ENCODE measurements at places on chromosomes 12 and 14.
A peak's percentile ranks its signal among the peaks of the same experiment; 100 is the strongest.

DNA sequence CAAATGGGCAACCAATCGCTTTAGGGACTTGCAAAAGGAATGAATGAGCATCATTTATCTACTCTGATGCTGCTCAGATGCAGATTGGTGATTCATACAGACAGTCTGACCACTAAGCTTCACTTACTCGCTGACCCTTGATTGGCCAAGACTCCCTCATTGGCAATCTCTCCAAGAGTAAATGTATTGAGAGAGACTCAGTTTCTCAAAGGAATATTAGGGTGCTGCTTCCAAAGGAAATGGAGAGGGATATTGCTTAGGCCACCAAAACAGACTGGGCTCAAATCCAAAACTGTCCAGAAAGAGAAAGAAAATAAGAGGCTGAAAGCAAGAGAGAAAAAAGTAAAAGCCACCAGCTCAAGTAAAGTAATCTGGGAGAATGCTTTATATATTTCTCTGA is 785.2 kb downstream of the GALC start:
- DNase-seq: no peak

DNA sequence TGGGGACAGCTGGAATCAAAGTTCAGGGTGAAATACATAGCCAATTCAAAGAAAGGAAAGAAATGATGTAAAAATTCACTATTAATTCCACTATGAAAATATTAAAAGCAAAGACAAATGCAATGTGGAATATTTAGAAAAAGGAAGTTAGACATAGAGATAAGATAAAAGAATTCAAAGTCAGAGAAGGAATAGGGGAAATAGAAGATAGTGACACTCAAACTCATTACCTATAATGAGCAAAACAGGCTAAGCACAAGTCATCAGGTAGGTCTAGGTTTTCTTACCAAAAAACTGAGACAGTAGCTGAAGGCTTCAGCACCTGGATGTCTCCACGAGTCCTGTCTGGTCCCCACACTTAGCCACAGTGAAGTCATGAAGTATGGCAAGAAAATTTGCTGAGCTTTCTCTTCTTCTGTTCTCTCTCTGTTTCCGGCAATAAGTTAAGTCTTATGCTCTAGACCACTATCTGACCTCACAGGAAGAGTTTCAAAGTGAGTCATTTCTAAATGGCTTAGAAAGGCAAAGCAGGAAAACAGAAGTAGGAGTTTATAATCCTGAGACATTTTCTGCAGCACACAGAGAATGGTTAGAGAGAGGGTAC is at the start of gene C3AR1:
Gene C3AR1, minus strand, starts transcription at position 369 of the 604 bp plus-strand sequence. CDS start 6,174 bp downstream, outside the sequence.
- DNase-seq: no peak

GRCh38 chr14:51562816-51563215 is 88.9 kb upstream of the FRMD6 start:
- peak; percentile 33 for DNase-seq

- peak; percentile 29 for DNase-seq
Observed at GRCh38 chr12:80195074-80195726, 95.9 kb downstream of the OTOGL start.

- DNase-seq: no peak
Observed at GRCh38 chr12:74235342-74235741, 302.3 kb upstream of the ATXN7L3B start.

DNA sequence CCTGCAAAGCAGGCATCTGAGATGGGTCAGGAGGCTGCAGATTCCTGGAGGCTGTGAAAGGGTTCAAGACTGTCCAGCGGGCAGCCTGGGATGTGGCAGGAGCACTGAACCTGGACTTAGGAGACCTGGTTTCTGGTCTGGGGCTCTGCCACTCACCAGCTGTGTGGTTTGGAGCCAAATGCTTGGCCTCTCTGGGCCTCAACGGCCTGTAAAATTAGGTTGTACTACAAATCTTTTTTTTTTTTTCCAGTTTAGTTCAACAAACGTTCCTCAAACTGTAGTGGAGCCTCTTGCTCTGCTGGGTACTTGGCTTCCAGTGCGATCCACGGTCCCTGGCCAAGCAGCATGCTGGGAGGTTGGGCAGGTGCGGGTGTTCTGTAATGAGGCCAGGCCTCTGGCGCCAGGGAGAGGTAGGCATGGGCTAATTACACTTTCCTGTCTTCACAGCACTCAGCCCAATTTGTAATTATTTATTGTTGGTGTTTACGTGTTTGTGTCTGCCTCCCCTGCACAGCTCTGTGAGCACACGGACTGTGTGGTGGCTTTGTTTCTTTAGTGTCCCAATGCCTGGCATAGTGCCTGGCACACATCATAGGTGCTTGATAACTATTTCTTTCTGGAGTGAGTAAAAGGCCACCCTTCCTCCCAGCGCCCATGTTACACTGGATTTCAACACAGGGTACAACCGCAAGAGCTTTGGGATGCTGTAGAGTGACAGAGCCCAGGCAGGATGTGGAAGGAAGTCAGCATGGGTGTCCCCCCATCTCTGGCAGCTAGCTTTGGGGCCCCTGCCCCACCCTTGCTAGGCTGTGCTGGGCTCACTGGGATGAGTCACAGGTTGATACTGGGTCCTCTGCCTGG is 5.8 kb upstream of the KRT80 start:
- no peak for DNase-seq

DNA sequence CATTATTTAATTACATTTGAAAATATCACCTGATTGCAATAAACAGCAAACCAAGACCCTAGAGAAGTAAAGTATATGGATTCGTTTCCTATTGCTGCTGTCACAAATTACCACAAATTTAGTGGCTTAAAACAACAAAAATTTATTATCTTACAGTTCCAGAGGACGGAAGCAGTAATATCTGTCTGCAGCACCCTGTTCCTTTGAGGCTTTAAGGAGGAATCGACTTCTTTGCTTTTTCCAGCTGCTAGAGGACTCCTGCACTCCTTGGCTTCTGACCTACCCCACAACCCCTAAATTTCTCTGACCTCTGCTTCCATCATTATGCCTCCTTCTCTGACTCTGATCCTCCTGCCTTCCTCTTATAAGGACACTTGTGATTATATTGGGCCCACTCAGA is 23.8 kb upstream of the PPM1A start:
- no peak for DNase-seq

DNA sequence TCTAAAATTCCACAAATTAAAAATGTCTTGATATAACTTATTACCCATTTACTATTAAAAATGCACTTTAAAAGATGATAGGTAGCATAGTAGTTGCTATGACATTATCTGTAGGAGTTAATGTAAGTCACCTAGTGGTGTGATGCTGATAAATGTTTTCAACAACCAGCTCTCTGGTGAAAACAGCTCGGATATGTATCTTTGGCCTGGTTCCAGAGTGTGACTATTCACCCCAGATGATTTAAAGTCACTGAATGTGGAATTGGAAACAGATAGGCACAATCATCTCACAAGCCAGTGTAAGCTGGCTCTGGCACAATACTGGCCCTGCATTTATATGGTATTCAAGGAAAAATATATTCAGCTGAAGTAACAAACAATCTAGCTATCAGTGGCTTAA is 9.2 kb upstream of the CCDC196 start:
- DNase-seq: peak; percentile 3

GRCh38 chr14:69582212-69582611 is 7.5 kb upstream of the CCDC177 start:
- no peak for DNase-seq

DNA sequence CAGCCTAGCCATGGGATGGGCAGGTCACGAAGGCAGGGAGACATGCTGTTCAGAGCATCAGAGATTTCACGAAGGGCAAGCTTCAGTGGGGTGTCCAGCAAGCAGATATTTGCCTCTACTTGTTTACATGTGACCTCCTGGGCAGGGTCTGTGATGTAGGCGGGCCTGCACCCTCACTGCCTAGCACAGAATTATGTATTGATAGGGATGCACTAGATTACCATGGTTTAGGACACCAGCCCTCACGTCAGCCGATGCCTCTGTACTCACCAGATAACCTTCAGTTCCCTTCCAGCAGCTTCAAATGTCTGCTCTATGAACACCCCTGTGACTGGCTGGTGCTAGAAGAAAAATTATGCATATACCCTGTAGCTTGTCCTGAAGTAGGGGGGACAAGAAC is 5.1 kb upstream of the EIF5 start:
- DNase-seq: no peak

DNA sequence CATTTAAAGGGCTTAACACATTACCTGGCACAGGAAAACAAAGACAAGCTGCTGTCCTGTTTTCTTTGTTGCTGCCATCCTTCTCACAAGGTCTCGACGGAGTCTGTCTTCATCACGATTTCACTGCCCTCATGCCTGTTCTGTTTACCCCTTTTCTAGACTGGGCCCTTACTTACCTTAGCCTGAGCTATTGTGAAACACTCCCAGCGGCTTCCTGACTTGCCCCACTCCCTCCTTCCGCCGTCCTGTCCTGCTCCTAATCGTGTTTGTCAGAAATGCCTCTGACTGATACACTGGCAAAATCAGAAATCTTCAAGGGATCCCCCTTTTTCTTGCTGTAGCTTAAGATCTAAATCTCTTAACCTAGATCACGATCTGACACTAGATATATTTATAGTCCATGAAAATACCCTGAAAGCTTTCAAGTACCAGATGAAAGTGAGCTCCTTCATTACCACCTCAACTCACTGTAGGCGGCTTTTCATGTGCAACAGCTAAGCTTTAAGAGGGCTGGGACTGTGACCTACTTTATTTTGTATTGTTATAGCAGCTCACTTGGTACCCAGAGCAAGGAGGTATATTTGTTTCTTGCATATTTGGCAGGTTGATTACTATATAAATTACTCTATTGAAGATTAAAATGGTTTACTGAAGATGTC is 32.1 kb downstream of the TECPR2 start:
- DNase-seq: no peak

- no peak for DNase-seq
Observed at GRCh38 chr12:117147639-117148038, 42.6 kb downstream of the FBXO21 start.

DNA sequence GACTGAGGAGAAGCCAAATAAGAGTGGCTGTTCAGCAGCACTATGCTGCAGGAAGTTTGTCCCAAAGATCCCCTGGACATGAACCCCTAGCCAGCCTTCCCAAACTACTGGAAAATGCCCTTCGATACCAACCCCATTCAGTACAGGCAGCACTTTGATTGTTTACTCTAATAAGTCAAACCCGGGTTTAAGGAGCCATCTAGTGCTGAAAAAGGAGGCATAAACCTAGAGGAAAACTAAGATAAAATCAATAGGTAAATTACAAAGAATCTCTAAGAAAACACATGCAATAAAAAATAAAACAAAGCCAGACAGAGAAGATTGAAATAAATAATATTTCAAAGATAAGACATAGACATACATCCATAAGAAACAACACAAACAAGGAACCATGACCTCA is 771.6 kb downstream of the RPS29 start:
- DNase-seq: no peak

- no peak for DNase-seq
Observed at GRCh38 chr12:117551665-117552064, 190.2 kb upstream of the NOS1 start.

DNA sequence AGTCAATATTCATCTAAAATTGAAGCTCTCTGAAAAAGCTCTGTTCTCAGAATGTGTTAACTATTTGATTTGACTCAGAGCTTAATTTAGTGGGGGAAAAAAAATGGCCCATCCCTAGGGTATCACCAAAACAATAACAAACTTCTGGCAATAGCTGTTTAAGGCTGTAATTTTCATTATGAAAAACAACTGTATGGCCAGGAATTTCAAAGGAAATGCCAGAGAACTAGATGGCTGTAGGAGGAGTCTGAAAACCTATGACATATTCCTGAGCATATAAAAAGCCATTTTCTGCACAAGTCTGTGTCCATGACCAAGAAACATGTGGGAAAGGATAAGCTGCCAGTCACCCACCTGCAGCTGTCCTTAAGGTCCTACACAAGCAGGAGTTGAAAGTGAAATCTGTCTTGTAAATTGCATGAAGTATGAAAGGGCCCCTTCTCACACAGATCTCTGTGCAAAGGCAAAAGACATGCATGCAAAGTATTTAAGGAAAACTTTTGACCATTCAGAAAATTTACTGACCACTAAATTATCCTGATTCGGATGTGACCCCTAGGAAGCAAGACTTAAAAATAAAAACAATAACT is 299.1 kb downstream of the BTG1 start:
- no peak for DNase-seq

DNA sequence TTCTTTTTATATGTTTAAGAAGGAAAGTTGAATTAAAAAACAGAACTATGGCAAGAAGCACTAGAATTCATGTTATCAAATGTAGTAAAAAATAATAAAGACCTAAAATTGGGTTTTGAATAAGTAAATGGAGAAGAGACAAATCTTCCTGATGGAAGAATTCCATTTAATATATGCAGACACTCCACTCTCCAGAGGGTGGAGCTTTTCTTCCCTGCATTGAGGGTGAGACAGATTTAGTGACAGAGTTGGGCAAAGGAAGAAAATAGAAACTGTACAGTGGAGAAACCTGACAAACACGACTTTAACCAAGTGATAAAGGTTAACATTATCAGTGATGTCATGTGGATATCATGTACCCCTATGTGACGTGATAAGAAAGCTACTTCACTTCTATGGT is 217.6 kb downstream of the PRKD1 start:
- DNase-seq: no peak

GRCh38 chr14:99586054-99586760 is 17.8 kb downstream of the CCDC85C start:
- no peak for DNase-seq

DNA sequence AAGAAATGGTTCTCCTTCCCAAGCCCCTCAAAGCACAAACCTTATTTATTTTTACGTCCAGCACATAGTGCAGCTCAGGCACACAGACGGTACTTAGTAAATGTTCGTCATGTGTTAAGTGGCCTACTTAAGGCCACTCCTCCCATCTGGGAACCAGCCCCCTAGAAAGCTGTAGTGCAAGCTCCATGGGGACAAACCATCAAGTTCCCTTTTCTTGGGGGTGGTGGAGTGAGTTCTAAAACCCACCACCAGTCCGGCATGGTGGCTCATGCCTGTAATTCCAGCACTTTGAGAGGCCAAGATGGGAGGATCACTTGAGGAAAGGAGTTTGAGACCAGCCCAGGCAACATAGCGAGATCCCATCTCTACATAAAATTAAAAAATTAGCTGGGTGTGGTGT is 49.4 kb downstream of the PITPNM2 start:
- no peak for DNase-seq

GRCh38 chr12:51792417-51792816 is 56.1 kb downstream of the FIGNL2 start:
- DNase-seq: no peak

DNA sequence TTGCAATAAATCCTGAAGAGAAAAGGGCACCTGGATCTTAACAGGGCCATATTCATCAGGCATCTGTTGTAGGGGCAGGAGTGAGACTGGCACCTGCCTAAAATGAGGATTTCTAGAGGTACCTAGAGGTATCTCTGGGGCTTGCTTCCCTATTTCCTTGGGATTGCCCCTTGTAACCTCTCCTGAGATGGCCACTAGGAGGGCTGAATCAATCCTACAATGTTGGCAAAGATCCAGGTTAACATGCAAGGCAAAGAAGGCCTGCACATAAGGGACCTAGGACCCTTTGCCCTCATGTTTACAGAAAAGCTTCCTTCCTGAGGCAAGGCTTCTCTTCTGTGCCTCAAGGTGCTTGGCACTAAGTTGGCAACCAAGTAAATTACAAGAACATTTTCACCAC is 25.8 kb upstream of the CLEC4E start:
- no peak for DNase-seq

GRCh38 chr12:47903927-47904712 is 674 bp downstream of the VDR start:
- peak; percentile 66 for DNase-seq

GRCh38 chr14:53509276-53510244 is 356.4 kb upstream of the DDHD1 start:
- DNase-seq: peak; percentile 54
